ENCODE measurements at places on chromosomes 11 and 22.

GRCh38 chr11:59281177-59281576 is 68.5 kb upstream of the MPEG1 start:
- DNase-seq, result no peak

GRCh38 chr22:22787786-22788459 is 99.7 kb upstream of the IGLL5 start:
- DNase-seq, result peak; percentile 75

- no peak for DNase-seq
These were observed 44.7 kb upstream of the MTMR2 start for GRCh38 chr11:95968585-95968984.

DNA sequence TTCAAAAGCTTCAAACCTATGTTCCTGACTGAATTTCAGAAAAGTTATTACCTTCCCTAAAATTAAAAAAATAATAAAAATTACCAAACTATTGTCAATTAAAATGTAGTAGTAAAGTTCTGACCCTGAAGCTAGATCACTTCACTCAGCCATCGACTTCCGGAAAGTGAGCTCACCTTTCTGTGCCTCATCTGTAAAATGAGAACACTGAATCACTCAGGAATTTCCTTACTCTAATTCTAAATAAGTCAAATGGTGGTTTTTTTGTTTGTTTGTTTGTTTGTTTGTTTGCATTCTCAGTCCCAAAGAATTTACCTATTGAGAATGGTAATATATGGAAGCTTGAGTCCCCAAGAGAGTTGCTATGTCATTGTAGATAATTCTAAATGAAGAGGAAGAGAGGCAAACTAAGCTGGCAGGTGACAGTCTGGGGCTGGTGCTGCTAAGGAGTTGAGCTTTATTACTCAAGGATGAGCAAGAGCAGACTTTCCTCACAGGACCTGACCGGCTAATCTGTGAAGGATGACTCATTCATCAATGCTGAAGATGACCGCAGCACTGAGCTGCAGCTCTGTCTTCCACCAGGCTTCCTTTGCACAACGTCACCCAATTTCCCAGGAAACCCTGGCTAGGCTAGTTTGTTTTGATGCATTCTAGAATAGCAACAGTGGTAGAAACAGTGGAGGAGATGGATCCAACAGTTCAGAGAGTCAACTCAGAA is 248.8 kb downstream of the RAB38 start:
- no peak for DNase-seq

- no peak for DNase-seq
These were observed 10.8 kb upstream of the PANX1 start for GRCh38 chr11:94117871-94118270.

DNA sequence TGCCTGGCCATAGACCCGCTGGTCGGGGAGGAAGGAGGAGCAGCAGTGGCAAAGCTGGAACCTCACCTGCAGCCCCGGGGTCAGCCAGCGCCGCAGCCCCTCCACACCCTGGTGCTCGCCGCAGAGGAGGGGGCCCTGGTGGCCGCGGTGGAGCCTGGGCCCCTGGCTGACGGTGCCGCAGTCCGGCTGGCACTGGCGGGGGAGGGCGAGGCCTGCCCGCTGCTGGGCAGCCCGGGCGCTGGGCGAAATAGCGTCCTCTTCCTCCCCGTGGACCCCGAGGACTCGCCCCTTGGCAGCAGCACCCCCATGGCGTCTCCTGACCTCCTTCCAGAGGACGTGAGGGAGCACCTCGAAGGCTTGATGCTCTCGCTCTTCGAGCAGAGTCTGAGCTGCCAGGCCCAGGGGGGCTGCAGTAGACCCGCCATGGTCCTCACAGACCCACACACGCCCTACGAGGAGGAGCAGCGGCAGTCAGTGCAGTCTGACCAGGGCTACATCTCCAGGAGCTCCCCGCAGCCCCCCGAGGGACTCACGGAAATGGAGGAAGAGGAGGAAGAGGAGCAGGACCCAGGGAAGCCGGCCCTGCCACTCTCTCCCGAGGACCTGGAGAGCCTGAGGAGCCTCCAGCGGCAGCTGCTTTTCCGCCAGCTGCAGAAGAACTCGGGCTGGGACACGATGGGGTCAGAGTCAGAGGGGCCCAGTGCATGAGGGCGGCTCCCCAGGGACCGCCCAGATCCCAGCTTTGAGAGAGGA is 11.9 kb downstream of the TMEM121B start:
- no peak for DNase-seq

DNA sequence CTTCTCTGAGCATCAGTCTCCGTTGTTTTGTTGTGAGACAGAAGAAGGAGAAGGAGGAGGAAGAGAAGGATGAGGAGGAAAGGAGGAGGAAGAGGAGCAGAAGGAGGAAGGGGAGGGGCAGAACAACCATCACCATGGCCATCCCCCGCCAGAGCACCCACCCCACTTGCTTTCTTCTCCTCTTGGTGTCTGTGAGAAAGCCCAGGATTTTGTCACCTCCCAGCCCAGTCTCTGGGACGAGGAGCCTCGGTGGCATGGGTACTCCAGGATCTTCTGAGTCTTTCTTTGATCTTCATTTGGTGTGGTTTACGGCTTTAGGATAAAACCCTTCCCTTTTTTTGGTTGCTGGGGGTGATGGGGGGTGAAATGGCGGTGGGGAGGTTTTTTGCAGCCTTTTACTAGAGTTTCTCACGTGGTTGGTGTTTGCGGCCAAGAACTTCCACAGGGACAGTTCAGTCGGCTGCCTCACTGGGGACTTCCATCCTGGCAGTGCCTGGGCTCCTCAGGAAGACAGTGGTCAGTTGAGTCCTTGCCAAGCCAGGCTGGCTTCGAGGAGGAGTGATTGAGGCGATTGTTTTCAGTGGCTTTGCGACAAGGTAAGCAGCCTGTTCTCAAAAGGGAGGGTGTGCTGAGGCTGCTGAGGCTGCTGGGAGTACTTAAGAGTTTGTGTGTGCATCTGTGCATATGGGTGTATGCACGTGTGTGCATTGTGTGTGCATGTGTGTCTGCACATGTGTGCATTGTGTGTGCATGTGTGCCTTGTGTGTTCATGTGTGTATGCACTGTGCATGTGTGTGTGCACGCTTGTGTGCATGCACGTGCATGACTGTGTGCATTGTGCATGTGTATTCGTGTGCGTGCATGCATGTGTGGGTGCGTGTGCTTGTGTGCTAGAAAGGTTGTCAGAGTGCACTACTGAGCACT is 567.5 kb downstream of the TBC1D22A start:
- no peak for DNase-seq

- no peak for DNase-seq
These were observed 22.9 kb downstream of the KIAA0930 start for GRCh38 chr22:45217806-45218205.

GRCh38 chr11:43697679-43698078 is 17.1 kb downstream of the HSD17B12 start:
- no peak for DNase-seq

- DNase-seq, result no peak
These were observed 115.8 kb upstream of the PITPNB start for GRCh38 chr22:28034760-28035401.

DNA sequence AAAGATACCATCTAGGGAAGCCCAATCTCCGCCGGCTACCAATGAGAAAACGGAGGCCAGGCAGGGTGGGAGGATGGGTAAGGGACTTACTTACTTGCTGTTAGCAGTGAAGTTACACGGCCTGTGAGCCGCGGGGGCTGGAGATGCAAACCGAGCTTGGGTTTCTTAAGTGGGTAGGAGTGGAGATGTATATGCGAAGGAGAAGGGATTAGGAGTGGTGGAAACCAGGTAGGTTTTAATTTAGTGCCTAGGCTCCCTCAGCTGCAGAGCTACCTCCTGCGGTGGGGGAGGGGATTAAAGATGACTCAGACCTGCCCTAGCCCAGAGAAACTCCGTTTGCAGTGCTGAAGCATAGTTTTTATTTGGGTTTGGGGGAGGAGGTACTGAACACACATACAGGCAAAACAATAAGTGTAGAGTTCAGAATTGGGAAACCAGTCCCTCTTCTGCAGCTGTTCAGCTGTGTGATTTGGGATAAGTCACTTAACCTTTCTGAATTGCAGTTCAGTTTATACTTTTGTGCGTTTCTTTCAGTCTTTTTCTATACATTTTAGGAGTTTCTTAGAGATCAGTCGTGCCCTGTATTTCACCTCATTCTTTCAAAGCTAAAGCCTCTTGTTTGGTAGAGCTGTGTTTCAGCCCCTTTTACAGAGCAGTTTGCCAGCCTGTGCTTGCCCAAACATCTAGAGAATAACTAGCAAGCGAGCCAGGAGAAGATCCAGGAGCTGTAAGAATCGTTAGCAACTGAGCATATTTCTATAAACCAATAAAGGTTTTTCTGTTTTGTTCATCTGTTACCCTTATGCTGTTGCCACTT is 596 bp upstream of the TNRC6B start:
- DNase-seq, result peak; percentile 77

DNA sequence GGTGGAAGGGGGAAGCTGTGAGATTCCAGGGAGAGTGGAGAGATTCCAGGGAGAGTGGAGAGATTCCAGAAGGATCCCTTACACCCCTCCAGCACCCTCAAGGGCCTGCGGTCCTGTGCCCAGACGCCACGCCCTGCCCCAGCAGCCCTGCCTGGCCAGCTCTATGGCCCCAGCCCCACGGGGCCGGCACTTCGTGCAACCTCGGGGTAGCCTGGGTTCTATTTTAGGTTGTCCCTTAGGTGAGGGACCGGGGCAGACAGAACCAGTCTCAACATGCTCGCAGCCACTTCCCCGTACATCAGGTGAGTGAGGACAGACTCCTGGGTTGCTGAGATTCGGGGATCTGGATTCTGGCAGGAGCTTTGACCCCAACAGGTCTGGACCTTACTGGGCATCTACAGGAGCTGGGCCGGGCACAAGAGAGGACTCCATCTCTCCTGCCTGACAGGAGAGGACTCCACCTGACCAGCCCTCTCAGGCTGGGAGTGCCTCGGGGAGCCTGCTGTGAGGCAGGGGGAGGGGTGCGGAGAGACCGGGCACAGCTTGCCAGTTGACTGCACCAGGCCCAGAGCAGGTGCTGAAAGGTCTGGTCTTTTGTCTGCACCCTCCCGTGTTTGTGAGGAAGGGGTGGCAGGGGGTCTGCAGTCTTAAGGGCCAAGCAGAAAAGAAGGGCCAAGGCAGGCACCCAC is 8.5 kb upstream of the ADORA2A start:
- DNase-seq, result no peak

DNA sequence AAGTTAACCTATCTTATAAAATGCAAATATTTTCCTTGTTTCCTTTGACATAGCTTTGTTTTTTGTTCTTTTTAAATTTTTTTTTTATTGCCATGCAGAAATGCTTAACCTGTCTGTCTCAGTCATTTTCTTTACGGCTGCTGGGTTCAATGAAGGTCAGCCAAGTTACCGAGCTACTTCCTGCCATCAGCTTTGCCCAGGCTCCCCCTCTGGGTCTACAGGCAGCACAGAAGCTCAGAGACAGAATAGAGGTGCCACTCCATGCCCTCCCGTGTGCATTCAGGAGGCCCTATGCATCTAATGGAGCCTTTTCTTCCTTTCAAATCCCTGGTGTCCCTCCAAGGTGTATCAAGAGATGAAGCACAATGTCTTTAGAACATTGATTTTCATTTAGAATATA is 411.0 kb upstream of the NARS2 start:
- DNase-seq, result no peak

- DNase-seq, result no peak
These were observed 36.7 kb downstream of the ISX start for GRCh38 chr22:35102663-35103062.

DNA sequence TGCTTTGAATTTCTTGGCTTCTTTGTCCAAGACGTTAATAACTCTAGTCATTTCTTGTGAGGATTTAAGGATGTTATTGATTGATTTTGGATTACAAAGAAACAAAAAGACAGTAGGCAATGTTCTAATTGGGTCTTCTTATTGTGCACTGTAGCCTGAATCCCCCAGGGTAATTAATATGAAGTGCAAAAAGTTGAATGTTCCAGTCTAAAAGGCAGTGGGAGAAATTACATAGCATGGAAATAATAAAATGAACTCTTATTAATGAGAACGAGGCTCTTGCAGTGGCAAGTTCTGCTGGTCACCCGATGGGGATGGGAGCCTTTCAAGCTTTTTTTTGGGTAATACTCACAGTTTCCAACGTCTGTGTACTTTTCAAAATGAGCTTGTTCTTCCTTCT is 45.6 kb downstream of the UBASH3B start:
- DNase-seq, result no peak

DNA sequence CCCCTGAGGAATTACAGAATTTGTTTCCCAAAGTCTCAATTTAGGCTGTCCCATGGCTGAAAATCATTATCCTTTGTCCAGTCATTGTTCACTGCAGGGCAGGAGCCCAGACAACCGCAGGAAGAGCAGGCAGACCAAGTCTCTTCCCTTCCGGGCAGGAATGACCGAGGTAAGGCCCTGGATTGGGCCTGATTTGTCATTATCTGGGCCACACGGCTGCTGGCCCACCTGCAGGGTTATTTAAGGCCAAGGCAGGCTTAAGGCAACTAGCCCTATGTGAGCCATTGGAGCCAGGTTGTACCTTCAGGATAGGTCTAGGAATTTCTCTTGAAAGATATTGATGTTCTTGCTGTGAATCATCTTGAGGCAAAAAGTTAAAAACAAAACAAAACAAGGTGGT is 9.7 kb upstream of the IL10RA start:
- no peak for DNase-seq

DNA sequence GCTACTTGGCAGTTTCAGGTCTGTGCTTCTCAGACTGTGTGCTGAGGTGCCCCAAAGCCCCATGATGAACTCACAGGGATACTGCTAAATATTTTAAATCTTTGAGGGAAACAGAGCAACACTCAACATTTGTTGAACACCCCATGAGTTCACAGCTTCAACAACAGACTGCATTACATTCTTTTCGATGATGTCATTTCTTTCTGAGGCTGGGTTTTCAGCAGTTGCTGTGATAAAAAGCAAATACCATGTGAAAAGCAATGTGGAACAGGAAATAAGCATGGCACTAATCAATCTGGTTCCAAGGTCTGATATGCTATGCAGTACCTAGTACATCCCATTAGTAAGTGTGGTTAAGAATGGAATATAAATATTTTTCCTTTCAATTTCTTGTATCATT is 82.7 kb downstream of the RPL27A start:
- DNase-seq, result no peak

DNA sequence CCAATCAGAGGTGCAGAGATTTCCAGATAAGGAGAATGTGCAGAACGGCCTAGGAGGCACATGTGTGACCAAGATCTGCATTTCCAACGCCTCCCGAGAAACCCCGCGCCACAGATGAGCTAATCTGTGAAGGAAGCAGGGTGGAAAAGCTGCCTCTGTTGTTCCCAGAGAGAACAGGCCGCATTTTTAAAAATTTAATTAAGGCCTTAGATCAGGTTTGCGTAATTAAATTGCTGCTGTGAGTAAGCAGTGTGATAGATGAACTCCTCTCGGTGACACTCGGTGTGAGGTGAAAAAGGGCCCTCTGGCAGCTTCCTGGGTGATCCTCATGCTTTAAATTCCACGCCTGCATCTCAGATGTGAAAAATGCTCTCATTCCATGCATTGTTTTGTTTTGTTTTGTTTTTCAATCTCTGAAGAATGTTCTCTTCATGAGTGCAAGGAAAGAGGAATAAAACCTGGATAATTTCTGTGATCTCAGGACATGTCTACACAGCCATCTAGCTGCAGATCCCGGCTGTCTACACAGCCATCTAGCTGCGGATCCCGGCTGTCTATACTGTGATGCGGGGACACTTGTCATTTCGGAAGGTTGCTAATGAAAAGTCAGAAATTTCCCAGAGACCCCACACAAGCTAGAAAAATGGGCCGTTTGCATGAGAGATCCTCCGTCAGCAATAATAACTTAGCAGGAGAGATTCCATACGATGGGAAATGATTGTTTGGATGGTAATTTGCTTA is 1398.9 kb downstream of the BRD1 start:
- DNase-seq, result no peak

GRCh38 chr11:78504181-78504580 is 70.5 kb downstream of the NARS2 start:
- no peak for DNase-seq
